NCI-H774 (cell line): ENCODE measurements at places on chromosomes 5 and 9.

DNA sequence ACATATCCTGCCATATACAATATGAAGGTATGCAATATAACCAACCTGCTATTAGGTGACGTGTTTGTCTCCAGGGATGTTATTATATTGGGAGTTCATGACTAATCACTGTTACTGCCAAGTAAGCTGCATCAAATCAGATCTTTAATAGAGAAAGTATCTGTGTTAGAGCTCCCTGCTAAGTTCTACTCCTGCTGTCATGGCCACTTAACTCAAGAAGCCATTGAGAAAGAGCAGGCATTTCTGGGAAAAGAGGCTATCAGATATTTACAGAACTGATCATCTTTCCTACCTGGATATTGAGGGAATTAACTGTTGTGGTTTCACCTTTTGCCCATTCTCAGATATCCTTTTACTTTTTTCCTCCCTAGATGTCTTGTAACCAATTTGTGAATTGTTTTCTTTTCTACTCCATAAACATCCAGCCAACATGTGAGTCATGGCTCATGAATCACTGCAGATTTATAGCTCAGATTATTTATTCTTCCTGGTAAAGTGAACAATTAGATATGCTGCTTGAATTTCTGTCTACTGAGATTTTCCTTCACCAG lies 634.8 kb upstream of the FAM174A start:
- DNase-seq = no peak

DNA sequence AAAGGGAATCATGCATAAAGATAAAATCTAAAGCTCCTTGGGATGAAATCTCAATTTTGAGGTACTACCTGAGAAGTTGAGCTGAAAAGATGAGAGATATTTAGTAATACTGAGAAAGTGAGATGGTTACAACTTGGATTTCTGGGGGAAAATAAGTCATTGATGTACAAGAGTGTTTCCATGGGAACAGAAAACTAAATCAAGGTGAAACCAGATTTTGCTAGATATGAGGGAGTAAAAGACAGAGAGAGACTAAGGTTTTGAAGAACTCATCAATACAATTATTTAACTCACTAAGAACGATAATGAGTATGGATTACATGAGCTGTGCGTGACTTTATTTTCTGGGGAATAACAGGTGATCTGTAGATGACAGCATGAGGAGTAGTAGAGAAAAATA lies 10.2 kb upstream of the ST8SIA4 start:
- DNase-seq = no peak

DNA sequence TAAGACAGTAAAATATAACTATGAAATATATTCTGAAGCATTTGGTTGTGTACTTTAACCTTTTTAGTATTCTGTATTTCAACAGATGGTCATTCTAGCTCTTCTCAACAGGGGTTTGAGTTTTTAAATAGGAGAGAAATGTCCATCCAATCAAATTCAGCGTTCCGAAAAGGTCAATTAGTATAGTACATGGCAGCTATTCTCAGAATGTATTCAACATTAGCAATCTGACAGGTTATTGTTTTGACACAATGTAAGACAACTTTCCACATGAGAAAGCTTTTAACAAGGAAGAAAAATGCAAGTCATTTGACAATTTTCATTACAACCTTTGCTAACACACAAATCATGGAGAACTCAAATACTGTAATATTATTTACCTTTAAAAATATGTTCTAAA lies 996.3 kb upstream of the CDH10 start:
- DNase-seq = no peak

DNA sequence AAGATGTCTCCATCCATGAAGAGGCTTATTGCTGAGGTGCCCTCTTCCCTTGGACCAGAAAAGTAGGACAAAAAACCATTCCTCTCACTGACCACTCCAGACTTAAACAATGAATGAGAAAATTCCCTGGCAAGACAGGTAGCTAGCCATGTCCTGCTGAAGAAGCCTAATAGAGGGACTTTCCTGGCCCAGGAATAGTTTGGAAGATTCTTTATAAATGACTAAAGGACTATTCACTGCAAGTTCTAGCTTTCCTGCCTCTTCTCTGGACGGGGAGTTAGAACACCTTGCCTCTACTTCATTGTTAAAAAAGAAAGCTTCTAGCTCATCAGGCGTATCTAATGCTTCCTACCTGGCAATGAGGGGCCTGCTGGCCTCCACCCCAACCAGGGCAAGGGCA lies 153.6 kb downstream of the NR3C1 start:
- no peak for DNase-seq

- DNase-seq = no peak
Measured at GRCh38 chr5:134714120-134714519, 24.2 kb upstream of the CAMLG start.

- DNase-seq = no peak
Measured at GRCh38 chr5:136506131-136506530, 140.8 kb upstream of the TRPC7 start.
